ENCODE measurements at places on chromosomes 4 and X. TPM values are rescaled to one million over a fixed set of nuclear protein-coding genes. Genes with fewer than 3 reads are reported as not detected.

MAB21L2 gene
- total RNA-seq = under 0.01 TPM

CDKL2 gene
- 0.18 TPM for total RNA-seq

RNF150 gene
- total RNA-seq = 0.54 TPM

SPACA5 gene
- not detected for total RNA-seq

PLK4 gene
- total RNA-seq = 2.4 TPM

LANCL3 gene
- 1.6 TPM for total RNA-seq

LNX1 gene
- total RNA-seq = 2.9 TPM

MAGEB1 gene
- not detected for total RNA-seq

BEX2 gene
- total RNA-seq = not detected

FBXO8 gene
- 27.6 TPM for total RNA-seq

NSUN7 gene
- total RNA-seq = not detected

NPNT gene
- total RNA-seq = not detected

Data from cardiac atrium fibroblast (primary cell).